NCI-H345 (cell line): ENCODE measurements at places on chromosomes 11 and 22.

- DNase-seq = peak; percentile 52
These were observed 50.0 kb downstream of the C11orf58 start for GRCh38 chr11:16788141-16789062.

- DNase-seq = no peak
These were observed 485.2 kb downstream of the LRRC4C start for GRCh38 chr11:40974186-40974795.

DNA sequence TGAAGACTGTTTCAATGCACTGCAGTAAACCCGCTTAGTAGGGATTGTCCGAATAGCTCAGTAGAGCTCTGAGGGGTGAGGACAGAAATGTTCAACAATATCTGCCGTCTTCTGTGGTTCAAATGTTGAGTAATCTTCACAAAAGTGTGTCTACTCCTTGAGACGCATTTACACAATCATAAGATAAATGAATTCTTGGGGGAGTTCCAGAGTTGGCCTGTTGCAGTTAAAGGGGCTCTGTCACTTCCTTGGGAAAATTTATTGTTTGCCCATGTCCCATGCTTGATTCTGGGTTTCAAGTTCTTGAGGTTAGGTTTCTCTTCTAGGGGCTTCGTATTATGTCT is 614 bp downstream of the ANO3 start:
- no peak for DNase-seq

GRCh38 chr11:102420547-102420946 is 32.0 kb downstream of the TMEM123 start:
- no peak for DNase-seq

DNA sequence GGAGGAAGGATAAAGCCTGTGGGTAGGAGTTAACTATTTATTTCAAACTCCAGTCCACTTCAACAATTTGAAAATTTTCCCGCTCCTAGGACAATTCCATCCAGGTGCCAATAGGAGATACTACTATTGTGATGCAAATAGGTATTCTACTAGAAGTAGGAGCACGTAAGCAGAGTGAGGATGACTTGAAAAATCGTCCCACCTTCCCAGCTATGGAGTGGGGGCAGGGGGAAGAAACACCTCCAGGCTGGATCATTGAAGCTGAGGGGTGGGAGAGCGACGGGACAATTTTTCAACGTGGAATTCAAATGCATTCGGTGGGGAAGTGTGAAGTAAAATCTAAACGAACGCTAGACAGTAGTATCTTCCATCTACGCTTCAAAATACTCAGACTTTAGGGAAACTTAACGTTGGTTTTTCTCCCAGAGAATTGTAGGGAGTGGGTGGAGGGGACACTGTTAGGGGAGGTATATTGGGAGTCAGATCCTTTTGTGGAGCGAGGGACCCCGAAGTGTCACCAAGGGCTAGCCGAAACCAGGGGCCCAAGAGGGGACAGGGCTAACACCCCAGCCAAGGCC is 523 bp upstream of the ARHGAP42 start:
- DNase-seq = no peak

GRCh38 chr11:122391049-122391448 is 264.5 kb upstream of the UBASH3B start:
- no peak for DNase-seq

GRCh38 chr22:41660416-41660815 is 28.3 kb downstream of the SNU13 start:
- DNase-seq = no peak

DNA sequence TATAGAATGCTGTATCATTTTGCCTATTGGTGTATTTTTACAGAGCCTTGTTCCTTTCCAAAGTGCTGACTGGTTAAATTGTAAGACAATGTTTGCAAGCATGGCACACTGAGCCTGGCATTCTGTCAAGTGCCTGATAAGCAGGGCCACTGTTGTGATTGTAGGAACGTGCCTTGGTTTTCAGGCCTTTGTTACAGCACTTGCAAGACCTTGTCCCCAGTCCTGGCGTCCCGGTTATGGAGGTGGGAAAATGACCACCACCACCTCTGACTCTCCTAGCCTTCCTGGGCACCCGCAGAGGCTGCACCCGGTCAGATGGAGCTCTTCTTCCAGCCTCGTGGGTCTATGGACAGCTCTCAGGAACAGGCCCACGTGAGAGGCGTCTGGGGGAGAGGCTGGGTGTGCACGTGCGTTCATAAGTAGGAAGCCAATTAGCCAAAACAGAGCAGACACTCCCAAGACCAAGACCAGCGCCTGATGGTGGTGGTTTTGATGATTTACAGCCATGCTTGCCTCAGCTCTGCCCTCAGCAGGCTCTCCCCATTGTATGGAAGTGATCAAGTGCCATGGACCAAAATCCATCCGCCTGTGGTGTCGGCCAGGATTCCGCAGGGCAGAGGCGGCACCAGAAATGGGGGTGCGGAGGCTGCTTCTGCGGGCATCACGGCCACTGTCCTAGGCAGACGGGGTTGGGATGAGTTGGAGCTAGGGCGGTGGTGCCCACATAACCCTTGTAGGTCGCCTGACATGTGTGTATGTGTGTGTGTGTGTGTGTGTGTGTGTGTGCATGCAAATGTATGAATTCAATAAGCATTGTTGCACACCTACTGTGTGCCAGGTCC is 89.8 kb downstream of the RTL6 start:
- no peak for DNase-seq

DNA sequence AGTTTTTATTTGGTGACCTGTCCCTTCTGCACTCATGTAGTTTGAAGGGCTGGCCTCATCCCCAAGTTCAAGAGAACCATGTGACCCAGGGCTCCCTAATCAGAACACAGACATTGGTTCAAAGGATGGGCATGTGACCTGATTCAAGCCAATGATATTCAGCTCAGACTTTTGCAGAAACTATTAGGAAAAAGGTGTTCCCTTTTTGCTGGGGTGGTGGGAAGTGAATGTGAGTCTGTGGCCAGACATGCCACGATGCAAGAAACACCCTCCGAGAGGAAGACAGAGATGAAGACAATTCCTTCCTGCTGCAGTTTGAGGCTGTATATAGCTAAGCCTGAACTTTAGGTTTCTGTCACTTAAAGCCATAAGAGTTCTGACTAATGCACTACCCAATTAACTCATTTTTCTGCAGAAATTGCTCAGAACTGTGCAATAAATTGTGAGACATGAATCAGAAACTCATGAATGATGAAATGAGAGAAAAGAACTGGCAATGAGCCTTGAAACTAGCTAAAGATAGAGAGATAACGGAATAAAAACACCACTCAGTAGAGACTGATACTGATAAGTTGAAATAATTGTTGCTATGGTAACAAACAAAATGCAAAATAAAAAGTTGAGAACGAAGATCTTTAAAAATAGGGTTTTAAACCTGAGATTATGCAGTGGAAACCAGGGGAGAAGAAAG is 9.2 kb upstream of the MAPK1 start:
- no peak for DNase-seq

GRCh38 chr11:79708319-79708932 is 267.6 kb upstream of the TENM4 start:
- DNase-seq = peak; percentile 11

- DNase-seq = no peak
These were observed 17.1 kb upstream of the APLP2 start for GRCh38 chr11:130052567-130052966.

- no peak for DNase-seq
These were observed 152.3 kb upstream of the RAG2 start for GRCh38 chr11:36750349-36750748.

DNA sequence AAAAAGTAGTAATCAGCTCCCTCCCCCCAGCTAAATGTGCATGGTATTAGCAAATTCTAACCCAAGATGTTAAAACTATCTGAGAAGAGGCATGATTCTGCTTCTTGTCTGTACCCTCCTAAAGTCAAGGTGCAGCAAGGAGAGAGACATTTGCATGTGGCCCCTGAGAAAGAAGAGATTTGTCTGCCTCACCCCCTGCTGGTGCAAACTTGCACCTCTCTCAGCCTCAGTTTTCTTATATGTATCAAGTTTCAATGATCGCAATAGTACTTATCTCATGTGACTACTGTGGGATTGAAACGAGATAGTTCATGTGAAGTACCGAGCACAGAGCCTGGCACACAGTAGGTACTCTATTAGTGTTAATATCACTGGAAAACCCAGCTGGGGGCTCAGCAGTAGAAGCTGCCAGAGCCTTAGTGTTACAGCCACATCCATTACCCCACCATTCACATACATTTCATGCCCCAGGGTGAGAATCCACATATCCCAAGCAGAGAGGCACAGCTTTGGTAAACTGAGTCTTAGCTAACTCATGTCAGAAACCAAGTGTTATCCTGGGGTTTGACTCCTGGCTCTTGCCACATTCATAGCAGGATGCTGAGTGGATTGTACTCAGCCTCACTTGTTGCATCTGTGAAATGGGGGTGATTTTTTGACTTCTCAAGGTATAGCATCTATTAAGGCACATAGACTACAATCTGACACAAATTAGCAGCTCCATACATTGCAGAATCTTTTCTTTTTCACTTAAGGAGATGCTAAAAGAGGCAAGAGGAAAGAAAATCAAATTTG is 24.9 kb downstream of the CD44 start:
- DNase-seq = no peak

DNA sequence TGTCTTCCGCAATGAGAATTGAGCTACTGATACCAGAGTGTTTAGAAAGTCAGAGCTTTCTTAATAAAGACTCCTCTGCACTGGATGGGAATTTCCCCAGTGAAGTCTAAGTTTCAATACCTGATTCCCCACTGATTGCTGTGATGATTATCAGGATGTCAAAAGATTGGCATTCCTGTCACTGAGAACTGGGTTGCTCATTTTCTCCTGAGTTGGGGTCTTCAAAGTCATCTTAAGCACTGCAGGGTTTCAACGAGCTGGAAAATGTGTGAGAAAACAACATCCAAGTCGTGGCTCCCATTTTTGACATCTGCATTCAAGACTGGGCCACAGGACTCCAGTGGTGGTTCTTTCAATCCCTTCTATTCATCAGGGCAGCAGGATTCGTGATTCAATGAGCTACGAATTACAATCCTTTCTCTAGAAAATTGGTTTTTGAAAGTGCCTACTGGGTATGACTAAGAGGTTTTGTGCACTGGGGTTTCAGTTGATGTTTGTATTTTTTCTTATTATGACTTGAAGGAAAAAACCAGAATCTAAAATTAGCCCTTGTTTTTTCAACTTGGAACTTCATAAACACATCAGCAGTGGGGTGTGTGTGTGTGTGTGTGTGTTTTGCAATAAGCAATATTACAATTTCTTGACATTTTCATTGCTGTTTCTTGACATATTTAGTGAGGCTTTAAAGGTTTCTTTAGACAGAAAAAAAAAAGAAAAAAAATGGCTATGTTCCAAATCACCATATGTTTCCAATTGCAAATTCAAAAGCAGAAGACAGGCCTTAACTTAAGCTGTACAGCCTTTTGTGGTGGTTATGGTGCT is 233.0 kb downstream of the FAM76B start:
- DNase-seq = no peak

DNA sequence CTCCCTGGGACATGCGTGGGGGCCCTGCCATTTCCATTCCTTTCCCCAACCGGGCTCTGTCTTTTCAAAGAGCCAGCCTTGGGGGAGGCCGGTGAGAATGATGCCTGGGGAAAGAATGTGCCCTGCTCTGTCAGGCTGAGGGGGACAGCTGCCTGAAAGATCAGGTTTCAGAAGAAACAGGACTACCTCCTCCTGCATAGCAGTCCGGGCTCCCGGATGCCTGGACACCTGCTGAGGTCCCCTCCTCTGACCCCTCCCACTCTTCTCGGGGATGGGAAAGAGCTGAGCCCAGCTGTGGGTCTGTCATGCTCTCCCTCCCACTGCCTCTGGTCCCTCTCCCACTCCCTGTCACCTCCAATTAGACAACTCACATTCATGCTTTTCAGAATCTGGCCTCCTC is 41.8 kb upstream of the CDON start:
- DNase-seq = peak; percentile 23

DNA sequence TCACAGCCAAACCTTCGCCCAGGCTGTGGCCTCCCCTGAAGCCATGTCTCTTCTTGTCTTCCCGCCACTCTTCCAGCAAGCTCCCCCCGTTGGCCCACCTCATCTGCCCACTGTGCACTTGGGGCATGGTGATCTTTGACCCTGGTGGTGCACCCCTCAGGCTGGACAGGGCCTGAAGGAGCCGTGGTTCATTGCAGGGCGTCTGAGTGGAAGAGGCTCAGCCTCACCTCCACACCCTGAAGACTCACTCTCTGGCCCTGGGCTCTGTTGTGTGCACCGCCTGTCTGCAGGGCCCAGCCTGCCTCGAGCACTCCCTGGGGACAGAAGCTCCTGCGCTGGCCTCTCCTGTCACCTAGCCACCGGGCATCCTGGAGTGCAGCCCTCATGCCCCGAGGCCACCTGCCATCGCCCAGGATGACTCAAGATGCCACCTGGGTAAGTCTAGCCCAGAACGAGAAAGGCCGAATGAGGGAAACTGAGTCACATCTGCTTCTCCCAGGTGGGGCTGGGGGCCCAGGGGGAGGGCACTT is 40.8 kb upstream of the PPARA start:
- no peak for DNase-seq

- DNase-seq = no peak
These were observed 21.9 kb downstream of the HSPA8 start for GRCh38 chr11:123040111-123040432.

- DNase-seq = peak; percentile 26
These were observed 26.5 kb downstream of the MYO7A start for GRCh38 chr11:77154381-77155081.

DNA sequence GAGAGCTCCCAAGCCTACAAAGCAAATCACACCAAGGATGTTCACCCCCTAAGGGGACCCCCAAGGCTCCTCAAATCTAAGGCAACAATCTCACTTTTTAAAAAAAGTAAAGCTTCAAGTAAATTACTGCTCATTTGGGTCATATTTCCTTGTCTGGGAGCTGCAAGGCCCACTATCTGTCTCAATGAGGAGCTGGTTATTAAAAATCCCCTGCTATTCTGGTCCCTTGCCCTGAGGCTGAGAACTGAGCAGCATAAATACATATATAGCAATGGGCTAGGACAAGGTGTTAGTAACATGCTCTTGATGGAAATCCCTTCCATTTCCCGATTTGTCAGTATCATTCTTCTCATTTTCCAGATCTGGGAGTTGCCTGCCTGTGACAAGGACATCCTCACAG is 119.2 kb downstream of the ETS1 start:
- DNase-seq = no peak
